CD4-positive, alpha-beta T cell treated with Interferon gamma for 1 hour (primary cell): ENCODE measurements at places on chromosomes 12 and 14.
A peak's percentile ranks its signal among the peaks of the same experiment; 100 is the strongest.

GRCh38 chr12:85823436-85824180 is 12.6 kb downstream of the RASSF9 start:
- no peak for DNase-seq

DNA sequence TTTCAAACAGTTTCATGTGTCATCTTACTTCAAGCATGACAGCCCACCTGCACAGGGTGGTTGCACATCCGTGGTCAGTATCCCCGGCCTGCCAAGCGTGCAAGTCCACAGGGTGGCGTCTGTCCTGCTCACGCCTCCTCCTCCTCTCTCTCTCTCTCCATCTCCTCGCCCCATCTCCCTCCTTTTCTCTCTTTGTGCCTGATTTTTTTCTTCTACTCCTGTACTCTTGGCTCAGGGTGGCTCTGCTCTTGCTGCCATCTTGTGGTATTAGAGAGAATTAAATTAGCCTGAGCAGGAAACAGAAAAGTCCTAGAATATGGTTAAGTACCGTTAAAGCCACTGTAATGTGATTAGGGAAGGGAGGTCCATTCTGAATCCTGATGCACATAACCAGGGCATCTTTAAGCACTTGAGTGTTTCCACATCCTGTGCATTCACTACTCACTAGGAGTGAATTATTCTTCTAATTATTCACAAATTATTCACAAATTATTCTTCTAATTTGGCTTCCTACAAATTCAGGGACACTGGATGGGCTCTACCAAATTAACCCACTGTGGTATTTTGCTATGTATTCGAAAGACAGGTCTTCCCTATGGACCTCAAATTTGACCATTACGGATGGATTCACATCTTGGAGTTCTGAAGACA is 25.5 kb upstream of the DTX1 start:
- no peak for DNase-seq

- no peak for DNase-seq
Observed at GRCh38 chr14:65034021-65034420, 47.3 kb downstream of the FNTB start.

DNA sequence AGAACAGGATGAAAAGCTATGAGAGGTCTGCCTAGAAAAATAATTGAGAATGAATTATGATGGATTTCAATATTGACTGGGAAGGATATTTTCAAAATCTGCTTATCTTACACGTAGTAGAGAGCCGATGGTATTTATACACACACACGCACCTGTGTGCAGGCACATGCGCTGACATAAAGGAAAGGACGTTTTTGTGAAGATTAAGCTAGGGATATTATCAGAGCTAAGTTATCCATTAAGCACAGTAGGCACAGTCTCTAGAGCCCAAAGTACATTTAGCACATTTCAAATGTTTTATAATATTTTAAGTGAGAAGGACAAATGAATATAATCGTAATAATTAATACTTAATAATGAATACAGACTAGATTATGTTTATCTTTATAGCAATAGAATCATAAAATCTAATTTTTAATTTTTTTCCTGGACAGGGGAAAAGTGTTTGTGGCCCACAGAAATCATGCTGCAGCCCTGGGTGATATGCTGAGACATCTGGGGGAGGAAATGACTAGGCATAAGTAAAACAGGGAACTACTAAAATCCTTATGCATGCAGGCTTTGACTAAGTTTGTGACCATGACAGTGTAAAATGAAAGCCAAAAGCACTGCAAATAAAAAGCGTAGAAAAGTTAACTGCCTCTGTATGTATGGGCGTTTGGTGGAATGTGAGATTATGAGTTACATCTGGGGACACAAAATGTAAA is 146.1 kb downstream of the KITLG start:
- DNase-seq = no peak

GRCh38 chr12:6536894-6537579 is 2.7 kb downstream of the GAPDH start:
- no peak for DNase-seq

- DNase-seq = no peak
Observed at GRCh38 chr14:51094282-51094821, 553 bp downstream of the TRIM9 start.

- no peak for DNase-seq
Observed at GRCh38 chr12:84497819-84498218, 414.8 kb downstream of the SLC6A15 start.

- no peak for DNase-seq
Observed at GRCh38 chr14:81638656-81639280, 105.1 kb upstream of the SEL1L start.

DNA sequence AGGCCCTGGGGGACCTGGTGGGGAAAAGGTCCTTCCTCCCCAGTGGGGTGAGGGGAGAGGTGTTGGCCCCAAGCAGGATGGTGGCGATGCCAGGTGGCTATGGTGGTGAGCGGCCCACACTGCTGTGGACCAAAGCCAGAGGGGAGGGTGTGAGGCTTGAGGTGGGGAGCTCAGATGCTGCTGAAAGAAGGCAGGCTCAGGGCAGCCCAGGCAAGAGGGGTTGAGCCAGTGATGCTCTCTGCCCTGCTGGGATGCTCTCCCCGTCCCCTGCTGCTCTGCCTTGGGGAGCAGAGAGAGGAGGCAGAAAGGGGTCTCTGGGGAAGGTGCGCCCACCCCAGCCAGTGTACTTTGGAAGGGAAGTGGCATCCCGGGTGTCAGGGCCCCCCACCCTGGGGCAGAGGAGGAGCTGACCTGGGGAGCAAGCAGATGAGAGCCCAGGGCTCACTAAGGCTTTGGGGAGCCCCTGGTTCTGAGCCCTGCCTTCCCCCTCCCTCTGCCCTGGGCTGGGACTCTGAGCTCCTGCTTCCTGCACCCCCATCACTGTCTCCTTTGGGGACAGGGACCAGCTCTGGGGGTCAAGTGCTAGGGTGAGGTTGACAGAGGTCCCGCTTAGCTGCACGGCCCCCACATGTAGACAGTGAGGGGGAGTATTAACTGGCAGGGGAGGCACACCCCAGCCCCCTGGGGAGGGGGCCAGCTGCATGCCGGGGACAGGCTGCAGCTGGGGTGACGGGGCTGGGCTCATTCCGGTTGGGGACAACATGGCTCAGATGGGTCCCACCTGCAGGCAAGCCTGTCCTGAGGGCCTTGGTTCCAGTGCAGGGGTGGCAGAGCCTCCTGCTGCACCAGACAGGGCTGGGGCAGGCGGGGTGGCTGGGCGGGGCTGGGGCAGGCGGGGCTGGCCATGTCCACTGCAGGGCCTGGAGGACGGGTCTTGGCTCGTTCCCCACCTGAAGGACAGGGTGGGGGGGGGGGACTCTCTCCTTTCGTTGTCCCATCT is 124.4 kb downstream of the KIF26A start:
- no peak for DNase-seq

DNA sequence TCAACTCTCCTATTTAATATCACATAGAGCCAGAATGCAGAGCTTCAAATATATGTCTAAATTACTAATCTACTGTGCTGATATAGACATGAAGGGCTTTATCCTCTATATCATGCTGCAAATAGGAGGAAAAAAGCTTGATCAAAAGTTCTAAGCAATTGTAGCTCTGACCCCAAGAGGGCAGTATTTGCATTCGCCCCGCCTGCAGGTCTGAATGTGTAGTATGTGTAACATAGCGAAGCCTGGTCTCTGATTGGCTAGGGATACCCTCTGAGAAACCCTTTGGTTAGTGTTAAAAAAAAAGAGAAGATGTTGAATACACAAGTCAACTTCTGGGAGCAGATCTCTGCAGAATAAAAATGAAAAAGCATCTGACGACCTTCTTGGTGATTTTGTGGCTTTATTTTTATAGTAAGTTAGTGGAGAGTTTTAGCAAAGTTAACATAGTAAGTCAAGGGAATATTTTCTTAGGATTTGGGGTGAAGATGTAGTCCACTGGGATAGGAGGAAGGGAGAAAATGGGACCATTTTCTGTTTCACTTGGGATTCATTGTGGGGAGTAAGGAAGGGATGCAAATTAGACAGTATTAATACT is 151.6 kb upstream of the OR4E1 start:
- DNase-seq = peak; percentile 24

DNA sequence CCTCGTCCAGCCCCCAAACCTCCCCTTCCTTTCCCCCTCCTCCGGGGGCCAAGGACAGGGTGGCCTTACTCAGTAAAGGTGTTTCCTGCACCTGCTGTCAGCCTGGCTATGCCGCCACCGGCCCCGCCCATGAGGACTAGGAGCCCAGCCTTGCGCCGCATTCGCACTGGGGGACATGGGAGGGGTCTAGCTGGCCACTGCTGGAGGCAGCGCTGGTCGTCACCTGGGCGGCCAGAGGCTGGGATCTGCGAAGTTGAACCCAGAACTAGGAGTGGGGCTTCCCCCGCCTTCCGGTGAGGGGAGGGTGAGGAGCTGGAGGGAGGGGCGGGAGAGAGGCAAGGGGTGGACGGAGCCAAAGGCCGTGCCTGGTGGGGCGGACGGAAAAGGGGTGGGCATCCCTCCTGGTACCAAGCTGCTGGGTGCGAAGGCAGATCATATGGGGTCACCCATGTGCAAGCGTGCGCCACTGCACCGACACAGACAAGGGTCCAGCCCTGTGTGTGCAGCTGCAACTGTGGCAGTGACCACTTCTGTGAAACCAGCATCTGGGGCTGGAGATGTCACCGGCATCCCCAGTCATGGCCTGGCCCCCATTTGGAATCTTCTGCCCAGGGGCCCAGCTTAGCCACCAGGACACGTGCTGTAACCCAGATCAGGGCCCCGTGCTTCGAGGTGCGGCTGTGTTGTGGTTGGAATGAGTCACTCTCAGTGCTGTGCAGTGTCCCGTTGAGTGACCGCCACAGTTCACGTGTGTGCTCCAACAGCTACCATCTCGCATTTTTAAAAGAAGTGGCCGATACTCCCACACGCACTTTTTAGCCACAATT is 8.5 kb downstream of the AMN start:
- DNase-seq = no peak

GRCh38 chr12:130993759-130994670 is 40.3 kb downstream of the ADGRD1 start:
- DNase-seq = no peak

GRCh38 chr12:131383291-131383690 is 327.6 kb upstream of the SFSWAP start:
- no peak for DNase-seq

DNA sequence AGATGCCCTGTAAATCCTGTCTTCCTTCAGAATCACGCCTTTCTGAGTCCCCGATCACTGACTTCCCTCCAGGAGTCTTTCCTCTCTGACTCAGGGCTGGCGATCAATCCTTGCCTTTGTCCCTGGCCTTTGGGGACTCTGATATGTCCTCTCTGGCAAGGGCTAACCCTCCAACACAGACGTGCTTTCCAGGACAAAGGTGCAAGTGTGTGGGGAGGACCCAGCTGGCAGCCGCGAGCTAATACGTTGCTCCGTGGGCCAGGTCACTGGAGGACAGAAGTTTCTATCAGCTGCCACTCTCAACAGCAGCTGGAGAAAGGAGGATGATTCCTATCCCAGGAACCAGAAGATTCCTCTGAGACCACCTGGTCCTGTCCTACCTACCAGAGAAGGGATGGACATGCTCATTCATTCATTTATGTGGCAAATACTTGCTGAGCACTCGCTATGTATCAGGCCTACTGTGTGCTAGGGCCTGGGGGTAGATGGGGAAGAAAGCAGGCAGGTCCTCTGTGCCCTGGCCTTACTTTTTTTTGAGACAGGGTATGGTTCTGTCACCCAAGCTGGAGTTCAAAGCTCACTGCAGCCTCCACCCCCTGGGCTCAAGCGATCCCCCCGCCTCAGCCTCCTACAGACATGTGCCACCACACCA is 8.5 kb upstream of the SCARB1 start:
- no peak for DNase-seq

DNA sequence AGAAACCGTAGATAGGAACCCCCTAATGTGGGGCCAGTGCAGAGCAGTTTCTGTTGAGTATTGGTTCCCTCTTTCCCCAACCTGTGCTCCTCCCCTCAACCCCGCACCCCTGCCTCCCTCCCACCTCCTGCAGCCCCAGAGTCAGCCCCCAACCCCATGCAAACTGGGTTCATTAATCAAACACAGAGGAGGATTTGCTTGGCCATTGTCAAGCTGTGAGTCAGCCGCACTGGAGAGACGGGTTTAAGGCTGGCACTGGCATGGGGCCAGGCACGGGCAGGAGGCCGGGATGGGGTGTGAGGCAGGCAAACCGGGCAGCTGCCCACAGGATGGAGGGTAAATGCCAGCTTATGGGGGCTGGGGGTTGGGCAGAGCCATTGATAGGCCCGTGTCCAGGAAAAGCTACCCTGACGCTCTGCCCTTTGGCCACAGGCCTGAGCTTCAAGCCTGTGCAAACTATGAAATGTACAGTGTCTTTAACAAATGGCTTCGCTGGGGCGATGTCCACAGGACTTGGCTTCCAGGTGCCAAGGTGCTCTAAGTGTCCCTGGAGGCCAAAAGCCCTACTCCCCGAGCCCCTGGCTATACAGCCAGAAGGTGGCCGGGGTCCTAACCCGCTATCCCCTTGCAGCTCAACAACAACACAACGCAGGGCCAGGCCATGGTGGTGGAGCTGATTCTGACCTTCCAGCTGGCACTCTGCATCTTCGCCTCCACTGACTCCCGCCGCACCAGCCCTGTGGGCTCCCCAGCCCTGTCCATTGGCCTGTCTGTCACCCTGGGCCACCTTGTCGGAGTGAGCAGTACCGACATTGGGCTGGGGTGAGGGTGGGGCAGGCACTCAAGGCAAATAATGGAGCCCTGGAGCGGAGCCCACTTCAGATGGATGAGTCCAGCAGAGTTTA is 1.4 kb downstream of the AQP5 start:
- no peak for DNase-seq

DNA sequence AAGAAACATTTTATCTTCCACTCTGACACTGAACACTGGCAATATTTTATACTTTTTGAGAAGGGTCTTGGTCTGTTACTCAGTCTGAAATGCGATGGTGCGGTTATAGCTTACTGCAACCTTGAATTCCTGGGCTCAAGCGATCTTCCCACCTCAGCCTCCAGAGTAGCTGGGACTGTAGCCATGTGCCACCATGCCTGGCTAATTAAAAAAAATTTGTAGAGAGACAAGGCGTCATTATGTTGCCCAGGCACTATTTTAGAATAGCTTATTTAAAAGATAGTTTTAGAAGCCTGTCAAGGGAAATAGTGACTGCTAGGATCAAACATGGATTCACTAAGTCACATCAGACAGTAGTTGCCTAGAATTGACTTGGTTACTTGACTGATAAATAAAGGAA is 5.9 kb downstream of the ERC1 start:
- no peak for DNase-seq

- no peak for DNase-seq
Observed at GRCh38 chr12:81758421-81759189, 545 bp downstream of the PPFIA2 start.

DNA sequence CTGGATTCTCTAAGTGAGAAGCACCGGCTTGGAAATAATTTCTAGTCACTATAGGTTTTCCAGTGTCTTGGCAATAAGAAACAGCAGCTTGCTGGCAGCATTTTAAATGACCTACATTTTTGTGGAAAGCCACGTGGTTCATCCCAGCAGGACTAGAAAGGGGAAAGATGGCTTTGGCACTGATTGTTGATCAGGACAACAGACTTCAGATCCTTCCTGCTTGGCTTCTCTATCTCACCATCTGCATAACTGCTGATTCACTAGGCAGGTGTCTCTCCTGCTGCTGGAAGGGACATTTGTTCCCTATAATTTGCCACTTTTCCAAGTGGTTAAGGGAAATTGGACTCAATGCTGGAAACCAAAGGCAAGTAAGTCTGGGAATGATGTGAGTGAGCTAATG is 131.0 kb downstream of the TTC8 start:
- DNase-seq = no peak

- DNase-seq = no peak
Observed at GRCh38 chr12:75702477-75703093, 191.2 kb upstream of the KRR1 start.

GRCh38 chr12:83958997-83959396 is 953.6 kb downstream of the SLC6A15 start:
- no peak for DNase-seq
